OCI-M1 (cell line): ENCODE measurements at places on chromosomes 4 and X.
A peak's percentile ranks its signal among the peaks of the same experiment; 100 is the strongest.

DNA sequence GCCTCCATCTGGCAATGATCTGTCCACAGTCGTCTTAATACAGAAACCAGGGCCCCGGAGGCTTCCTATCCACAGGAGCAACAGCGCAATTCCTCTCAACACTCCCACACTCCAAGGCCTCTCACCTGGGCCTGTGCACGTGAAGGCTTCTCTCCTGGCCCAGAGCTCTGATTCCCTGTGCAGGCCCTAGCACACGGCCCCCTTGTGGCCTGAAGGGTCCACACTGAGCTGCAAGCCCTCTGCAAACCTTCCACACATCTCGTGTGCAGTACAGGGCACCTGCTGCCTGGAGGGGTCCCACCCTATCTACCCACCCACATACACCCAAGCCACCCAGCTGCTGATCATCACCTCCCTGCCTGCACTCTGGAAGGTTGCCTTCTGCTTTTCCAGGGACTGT, 150.1 kb upstream of the NUDT10 start:
- no peak for DNase-seq

- DNase-seq, result no peak
Measured at GRCh38 chrX:70477734-70478075, 33.1 kb downstream of the DLG3 start.

- DNase-seq, result no peak
Measured at GRCh38 chrX:18149454-18149853, 71.2 kb downstream of the BEND2 start.

DNA sequence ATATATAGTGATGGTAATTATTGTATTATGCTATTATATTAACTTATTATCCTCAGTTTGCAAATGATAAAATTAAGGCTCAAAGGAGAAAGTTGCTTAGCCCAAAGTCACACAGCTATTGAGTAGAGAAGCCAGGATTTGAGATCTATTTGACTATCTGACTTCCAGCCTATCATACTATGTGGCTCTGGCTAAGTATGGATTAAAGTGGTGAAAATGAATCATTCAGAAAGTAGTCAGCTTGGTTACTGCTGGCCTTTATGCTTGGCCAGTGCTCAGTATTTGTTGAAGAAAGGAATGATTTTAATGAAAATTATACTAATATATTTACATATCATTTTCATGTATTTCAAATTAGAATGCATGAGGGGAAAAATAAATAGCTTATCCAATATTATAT, 219.8 kb downstream of the SHROOM3 start:
- DNase-seq, result no peak

DNA sequence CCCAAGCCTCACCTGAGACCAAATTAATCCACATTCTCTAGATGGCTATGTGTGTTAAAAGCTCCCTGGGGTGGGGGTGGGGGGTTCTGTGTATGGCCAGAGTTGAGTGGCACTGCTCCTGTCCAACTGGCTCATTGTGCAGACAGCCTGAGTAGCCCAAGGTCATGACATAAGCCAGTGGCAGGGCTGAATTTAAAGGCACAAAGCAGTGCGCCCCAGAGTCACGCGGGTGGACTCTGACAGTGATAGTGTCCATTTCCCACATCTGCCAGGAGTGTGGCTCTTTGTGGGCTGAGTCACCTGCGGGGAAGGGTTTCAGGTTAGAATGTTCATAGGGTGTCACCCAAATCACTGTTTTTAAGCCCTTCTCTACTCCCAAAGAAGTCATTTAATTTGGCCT, 45.4 kb downstream of the SCD5 start:
- no peak for DNase-seq

- DNase-seq, result peak; percentile 53
Measured at GRCh38 chr4:102437111-102437510, 64.0 kb upstream of the NFKB1 start.

- DNase-seq, result no peak
Measured at GRCh38 chr4:53629296-53629695, 38.0 kb upstream of the LNX1 start.

DNA sequence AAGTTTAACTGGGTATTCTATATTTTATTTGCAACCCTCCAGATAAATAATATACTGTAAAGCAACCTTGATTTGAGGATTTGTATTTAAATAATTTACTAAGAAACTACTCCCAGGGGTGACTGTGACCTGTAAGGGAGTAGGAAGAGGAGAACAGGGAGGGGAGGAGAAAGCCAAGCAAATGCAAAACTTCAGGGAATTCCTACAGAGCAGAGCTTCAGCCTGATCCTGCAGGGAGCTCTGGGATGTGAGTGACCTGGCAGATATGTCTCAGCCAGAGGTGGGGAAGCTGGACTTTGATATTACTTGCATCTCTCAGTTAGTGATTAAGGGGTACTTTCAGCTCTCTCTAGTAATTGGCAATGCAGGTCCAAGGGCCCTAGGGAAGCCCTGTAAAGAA, 302.0 kb downstream of the FRMPD4 start:
- DNase-seq, result no peak

GRCh38 chr4:828641-829271, 2.8 kb upstream of the CPLX1 start:
- DNase-seq, result no peak

- no peak for DNase-seq
Measured at GRCh38 chr4:25638806-25639205, 16.8 kb upstream of the SLC34A2 start.

DNA sequence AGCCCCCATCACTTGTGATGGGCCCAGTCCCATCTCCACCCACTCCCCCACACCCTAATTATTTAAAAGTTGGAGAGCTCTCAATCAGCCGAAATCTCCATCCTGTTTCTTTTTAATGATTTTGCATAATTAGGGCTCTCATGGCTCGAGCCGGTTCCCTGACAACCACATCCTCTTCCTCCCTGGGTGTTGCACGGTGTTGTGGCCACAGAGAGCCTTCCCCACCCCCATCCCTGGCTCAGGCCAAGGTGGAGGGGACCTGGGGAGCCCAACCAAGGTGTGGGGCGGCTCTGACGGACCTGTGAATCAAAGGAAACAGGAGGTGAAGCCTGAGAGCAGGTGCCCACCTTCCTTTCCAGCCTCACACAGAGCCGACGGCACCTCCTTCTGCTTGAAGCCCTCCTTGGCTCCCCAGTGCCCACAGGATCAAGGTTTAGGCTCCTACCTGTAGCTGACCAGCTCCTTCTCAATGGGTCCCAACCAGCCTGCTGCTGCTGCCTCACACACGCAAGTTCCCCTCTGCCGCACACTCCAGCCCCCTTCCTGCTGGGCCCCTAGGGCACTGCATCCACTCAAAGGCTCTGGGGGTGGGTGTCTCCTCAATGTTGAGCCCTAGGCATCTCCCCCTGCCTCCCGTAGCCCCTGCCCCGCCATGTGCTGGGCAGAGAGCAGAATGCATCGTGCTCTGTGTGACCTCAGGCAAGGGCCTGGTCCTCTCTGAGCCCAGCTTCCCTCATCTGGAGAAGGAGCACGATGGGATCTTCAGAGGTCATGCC, 68.7 kb downstream of the WFS1 start:
- no peak for DNase-seq

DNA sequence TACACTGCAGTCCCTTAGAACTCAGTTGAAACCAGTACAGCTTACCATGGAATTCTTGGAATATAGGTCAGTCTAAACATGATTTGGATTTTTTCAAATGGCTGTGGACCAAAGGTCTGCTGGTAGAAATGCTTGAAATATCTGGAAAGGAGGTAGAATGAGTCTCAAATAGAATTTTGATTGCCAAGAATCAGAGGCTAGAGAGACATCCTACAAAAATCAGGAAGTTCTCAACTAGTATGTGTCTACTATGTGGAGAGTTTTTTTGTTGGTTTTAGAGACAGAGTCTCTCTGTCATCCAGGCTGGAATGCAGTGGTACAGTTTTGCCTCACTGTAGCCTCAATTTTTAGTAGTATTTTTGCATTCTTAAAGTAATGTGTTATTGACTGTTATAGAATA, 53.6 kb downstream of the PAQR3 start:
- no peak for DNase-seq

GRCh38 chr4:94015956-94016355, 187.4 kb downstream of the ATOH1 start:
- no peak for DNase-seq

DNA sequence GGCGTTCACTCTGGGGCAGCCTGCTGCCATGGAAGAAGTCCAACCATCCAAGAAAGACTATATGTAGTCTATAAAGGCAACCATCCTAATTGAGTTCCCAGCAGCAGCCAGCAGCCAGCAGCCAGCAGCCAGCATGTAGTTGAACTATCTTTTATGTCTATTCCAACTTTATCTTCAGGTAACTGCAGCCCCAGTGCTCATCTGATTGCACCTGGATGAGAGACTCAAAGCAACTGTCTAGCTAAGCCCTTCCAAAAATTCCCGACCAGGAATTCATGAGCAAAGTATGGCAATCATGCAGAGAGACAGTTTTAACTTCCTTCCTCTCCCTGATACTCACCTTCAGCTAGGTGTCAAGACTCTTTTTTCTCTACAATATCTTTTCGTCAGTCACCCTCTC, 216.8 kb downstream of the ANTXR2 start:
- no peak for DNase-seq

DNA sequence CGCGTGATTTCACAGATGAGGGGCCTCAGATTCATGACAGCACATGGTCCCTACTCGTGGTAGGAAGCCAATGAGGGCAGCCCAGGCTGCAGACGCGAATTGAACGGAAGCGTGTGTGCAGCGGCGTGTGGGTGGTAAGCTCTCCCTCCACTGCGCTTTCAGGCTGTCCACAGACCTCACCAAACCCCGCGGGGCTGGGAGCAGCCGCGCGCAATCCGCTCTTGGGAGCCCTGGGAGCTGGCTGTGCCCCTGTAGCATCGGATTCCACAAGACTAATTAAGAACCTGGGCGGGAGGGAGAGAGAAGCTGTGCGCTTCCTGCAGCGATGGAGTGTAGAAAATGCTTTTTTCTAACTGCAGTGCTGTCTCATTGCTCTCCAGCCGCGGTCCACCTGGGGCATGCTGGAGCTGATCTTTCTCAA, 134.9 kb downstream of the STOX2 start:
- DNase-seq, result no peak

DNA sequence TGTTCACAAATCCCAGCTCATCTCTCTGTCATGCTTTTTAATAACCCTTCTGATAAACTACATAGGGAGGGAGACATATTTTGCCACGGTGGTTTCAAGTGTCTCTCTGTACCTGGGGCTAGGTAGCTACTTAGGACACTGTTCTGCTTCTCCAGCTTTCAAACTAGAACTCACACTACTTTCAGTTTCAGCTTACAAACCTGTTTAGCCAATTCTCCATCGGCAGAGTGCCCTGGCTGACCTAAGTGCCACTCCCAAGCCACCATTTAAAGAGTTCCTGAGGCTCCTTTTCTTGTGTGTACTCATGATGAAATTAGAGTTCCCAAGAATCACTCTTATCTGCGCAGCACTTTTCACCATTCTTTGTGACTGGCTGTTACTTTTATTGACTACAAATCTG, 899.2 kb downstream of the FAT4 start:
- peak; percentile 31 for DNase-seq

- DNase-seq, result no peak
Measured at GRCh38 chr4:26418850-26419249, 71.4 kb downstream of the CCKAR start.

DNA sequence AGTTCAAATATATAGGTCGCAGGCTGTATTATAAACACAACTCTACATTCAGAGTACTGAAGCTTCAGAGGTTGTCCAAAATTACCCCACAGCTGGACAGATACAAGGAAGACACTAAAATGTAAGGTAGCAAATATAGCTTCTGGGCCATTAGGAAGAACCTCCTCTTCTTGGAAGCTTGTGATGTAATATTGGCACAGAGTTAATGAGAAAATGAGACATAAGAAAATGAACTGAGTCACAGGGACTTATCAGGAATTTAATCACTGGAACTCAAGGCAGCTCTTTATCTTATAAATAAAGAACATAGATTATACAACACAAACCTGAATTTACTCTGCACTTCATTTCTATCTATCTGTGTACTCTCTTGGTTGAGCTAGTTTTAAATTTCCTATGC, 344.7 kb downstream of the PCDH10 start:
- DNase-seq, result no peak

DNA sequence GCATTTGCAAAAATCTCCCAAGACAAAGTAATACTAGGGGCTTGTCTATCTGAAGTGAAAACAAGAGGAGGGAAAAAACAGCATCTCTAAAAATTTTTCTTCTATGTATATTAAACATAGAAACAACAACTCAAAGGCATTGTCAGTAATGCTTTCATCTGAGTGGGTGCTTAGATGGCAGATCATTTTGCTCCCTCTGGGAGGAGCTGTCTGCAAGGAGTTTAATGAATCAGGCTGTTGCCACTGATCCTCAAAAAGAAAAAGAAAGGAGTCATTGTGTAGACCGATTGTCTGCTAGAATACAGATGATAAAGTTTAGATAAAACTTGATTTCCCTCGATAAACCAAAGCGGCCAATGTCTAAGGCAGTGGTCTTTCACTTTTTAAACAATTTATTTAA, 49.7 kb upstream of the KLHL8 start:
- DNase-seq, result peak; percentile 77

GRCh38 chr4:145213245-145213644, 32.9 kb upstream of the OTUD4 start:
- DNase-seq, result no peak

DNA sequence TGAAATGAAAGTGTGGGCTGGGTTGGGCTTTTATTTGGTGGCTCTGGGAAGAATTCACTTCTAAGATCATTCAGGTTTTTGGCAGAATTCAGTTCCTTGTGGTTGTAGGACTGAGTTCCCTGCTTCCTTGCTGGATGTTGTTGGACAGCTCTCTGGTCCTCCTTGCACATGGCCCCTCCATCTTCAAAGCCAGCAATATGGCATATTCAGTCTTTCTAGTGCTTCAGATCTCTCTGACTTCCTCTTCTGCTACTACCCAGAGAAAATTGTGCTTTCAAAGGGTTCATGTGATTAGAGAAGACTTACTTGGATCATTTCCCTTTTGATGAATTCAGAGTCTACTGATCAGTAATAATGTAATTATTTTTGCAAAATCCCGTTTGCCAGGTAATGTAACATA, 12.8 kb upstream of the IGFBP7 start:
- DNase-seq, result peak; percentile 8

DNA sequence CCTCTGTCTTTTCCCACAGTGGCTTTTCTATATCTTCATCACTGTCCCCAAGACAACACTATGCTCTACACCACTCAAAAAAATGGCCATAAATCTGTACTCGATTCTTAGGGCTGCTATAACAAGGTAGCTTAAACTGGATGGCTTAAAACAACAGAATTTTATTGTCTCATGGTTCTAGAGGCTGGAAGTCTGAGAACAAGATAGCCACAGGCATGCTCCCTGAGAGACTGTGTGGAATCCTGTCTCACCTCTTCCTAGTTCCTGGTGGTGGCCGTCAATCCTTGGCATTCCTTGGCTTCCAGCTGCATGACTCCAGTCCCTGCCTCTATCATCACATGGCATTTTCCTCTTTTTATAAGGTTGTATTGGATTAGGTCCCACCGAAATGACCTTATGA, 70.7 kb upstream of the DCLK2 start:
- DNase-seq, result no peak

DNA sequence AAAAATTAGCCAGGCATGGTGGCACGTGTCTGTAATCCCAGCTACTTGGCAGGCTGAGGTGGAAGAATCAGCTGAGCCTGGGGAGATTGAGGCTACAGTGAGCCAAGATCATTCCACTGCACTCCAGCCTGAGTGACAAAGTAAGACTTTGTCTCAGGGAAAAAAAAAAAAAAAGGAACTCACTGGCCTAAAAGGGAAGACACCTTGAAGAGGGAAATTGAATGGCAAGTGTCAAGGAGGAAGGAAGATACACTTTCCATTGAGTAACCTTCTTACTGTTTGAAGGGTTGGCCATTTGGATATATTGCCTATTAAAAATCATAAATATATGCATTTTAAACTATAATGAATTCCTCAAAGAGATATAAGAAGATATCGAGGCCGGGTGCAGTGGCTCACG, 147.5 kb upstream of the FAM241A start:
- no peak for DNase-seq
